Activated T-cell treated with anti-CD3 and anti-CD28 coated beads for 4 hours (primary cell): ENCODE measurements at places on chromosomes 2 and 18.
A peak's percentile ranks its signal among the peaks of the same experiment; 100 is the strongest.

- no peak for DNase-seq
These were observed 19.1 kb upstream of the MARCHF4 start for GRCh38 chr2:216391401-216391800.

DNA sequence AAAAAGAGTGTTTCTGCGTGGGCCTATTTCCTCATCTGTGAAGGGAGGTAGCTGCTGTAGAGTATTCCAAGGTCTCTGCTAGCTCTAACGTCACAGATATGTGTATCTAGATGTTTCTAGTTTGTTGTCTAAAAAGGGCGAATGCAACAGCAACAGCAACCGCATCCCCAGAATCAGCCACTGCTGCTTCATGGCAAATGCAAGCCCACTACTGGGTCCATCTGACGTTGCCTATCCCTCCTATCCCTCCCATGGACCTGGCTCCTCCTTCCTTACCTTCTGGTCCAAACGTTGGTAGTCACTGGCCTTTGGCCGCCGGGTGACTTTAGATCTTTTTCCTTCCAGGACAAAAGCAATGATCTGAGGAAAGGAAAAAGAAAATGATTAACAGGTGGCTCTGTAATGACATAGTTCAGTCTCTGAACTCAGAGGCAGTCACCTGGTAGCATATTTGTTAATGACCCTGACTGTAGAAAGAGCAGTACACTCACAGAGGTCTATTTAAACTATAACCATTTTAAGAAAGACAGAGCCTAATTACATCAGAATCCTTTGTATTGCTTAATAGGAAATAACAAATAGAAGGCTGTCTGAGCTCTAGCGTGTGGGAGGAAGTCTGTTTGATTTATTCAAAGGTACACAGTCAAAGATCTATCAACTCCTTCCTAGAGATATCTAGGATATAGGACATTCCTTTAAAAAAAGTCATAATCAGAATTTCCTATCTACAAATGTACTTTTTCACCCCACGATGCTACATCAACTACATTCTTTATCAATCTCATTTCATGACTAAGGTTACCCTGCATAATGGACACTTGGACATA, 2.9 kb downstream of the TGOLN2 start:
- DNase-seq: no peak

DNA sequence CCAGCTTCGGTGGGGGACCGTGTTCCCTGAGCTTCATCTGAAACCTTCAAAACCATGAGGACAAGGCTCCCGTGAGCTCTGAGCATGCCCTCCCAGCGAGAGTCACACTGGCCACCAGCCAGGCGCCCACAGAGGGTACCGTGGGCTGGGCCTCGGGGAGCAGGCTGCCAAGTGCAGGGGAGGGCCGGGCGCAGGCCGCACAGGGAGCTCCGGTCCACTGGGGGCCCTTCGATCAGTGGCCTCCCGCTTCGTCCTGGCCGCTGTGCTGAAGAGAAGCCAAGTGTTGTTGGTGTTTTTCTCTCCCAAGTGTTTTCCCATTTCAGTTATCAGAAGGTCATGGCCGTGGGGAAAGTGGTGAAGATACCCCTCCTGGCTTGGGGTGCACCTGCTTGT, 144.4 kb downstream of the PTGR3 start:
- DNase-seq: no peak

DNA sequence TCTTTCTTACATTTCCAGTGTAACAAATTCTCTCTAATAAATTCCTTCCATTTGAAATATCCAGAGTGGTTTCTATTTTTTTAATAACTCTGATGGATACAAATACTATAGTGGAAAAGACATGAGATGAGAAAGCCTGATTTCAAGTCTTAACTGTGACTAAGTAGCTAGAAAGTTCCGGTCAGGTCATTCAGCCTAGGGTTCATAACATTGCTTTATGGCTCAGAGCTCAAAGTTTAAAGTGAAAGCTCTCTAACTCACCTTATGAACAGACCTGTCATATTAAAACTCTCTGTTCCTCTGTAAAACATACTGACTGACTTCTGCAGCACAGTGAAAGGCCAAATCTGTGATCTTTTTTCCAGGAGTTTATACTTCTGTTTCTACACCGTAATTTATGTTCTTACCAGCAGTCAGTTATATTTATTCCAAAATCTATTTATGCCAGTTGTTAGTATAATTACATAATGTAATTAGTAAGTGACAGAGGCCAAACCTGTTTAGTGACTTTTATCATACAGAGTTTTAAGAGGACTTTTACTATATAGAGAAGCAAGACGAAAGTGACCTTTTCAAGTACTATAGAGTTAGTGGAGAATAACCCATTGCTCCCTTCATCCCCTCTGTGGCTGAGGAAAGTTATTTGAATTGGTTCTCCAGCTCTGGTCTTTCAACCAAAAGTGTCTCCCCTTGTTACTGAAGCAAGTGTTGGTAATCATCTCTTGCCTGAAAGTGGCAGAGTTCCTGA, 118.8 kb upstream of the PDE1A start:
- no peak for DNase-seq

DNA sequence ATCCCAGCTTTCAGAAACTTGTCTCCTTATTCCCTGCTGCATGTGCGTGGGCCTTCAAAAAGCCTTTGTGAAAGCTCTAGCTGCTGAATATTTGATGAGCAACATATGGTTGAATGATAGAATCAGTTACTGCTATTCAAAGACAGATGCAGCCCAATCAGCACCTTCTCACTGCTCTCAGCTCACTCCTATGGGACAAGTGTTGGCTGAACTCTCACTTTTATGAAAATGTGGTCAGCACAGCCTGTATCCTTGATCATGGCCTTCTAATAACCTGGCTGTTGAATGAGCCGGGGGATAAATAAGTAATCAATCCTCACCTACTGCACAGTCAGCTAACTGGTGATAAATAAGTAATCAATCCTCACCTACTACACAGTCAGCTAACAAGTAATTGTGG, 103.2 kb downstream of the PIEZO2 start:
- DNase-seq: no peak

GRCh38 chr2:240992572-240993291, 5.7 kb upstream of the SNED1 start:
- no peak for DNase-seq

- no peak for DNase-seq
These were observed 143.3 kb downstream of the ZFP36L2 start for GRCh38 chr2:43082903-43083677.

- DNase-seq: no peak
These were observed 546 bp downstream of the CHPF start for GRCh38 chr2:219542931-219543595.

DNA sequence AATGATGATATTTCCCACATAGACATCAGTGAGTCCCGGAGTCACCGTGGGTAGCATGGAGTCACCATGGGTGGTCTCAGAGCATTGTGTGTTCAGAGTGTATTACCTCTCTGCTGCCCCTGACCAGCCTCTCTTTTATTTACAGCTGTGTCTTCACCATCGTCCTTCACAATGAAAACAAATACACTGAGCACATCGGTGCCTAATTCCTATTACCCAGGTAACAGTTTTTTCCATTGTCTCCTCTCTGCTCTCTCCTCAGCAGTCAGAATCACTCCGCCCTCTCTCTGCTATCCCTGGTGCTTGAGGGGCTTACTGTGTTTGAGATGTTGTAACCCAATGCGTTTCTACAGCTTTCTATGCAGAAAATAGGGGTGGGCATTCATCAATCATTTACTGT, 361.5 kb upstream of the RAB12 start:
- DNase-seq: no peak

DNA sequence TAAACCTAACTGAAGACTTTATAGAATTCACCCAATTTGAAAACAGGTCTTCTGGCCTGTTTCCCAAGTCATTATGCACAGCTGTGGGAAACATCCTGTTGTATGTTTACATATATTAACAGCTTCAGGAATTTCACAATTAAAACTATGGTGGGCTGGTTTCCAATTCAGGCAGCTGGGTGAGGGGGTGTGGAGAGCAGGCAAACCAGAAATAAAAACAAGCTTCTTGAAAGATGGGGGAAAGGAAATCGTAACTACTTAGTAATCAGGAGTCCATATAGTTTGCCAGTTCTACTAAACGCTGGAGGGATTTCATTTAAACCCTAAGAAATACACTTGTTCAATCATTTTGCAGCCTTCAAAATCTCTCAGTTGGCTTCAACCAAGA, 22.8 kb downstream of the ATP8B1 start:
- no peak for DNase-seq

GRCh38 chr2:102074152-102074783, 68.3 kb upstream of the IL1R1 start:
- DNase-seq: no peak

- no peak for DNase-seq
These were observed 21.5 kb upstream of the TXNL4A start for GRCh38 chr18:80009661-80010550.

DNA sequence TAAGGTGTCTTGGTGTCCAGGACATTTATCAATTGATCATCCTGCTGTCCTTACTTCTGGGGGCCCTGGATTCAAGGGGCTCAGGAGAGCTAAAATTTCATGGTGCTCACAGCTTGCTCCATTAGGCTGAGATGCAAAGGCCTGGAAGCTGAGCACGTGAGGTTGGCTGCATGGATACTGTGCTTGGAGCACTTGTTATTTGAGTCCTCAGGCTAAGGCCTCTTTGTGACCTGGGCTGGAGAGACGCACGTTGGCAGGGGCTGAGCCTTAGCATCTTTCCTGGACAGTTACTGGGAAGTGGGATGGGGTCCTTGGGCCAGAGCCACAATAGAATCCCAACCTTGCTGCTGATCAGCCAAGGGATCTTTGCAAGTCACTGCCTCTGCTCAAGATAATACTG, 151.2 kb upstream of the HS6ST1 start:
- DNase-seq: no peak

DNA sequence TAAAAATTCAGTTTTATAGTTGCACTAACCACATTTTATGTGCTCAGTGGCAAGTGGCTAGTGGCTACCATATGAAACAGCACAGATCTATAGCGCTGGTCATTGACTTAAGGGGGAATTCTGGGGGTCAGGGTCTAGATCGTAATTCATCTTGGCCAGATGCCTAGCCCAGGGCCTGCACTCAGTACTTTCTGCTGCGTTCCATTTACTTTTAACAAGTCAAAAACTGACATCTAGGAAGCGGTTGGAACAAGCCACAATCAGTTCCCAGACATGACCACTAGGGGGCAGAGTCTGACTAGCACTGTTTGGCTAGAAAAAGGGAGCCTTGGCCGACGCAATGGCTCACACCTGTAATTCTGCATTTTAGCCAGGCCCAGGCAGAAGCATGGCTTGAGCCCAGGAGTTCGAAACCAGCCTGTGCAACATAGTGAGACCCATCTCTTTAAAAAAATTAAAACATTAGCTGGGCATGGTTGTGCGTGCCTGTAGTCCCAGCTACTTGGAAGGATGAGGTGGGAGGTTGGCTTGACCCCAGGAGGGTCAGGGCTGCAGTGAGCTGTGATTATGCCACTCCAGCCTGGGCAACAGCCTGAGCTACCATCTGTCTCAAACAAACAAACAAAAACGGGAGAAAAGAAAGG, 9.0 kb upstream of the TMBIM1 start:
- DNase-seq: peak; percentile 85

GRCh38 chr2:199495147-199495546, 37.4 kb upstream of the SATB2 start:
- DNase-seq: no peak

DNA sequence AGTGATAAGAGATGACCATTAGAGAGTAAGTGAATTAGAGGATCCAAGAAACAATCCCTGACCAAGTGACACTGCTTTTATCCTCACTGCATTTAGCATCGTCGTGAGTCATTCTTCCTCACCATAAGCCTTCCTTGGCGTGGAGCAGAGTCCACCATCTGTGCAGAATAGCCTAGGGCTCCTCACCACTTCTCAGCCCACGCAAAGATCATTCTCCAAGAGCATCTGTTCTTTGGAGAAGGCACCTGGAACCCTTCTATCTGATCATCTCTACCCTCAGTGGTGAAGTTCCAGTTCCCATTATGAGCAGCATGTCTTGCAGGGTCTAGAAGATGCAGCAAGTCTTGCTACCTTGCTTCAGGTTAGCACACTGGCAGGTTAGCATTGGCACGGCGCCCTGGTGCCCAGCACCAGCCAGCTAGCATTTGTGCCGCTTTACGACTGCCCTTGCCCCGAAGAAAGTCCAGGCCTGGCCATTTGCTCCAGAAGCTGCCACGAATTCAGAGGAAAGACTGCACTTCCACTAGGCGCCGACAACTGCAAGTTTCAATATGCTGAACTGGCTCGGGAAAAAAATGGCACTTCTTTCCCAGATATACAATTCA, 225.8 kb downstream of the TTC32 start:
- no peak for DNase-seq

DNA sequence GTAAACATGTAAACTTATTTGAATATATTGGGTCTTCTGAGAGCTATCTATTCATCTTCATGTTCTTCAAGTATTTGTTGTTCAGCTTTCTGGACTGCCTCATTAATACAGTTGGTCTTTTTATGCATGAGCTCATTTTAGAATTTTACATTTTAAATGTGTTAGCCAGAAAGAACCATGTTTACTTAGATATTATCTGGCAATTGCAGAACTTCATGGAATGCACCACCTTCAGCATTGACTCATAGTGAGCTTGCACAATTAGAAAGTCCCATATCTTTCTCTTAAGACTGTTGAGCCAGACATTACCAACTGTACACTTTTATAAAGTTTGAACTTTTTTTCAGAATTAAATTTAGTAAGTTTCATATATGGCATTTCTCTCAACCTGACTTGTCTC, 536.7 kb downstream of the RIT2 start:
- no peak for DNase-seq

DNA sequence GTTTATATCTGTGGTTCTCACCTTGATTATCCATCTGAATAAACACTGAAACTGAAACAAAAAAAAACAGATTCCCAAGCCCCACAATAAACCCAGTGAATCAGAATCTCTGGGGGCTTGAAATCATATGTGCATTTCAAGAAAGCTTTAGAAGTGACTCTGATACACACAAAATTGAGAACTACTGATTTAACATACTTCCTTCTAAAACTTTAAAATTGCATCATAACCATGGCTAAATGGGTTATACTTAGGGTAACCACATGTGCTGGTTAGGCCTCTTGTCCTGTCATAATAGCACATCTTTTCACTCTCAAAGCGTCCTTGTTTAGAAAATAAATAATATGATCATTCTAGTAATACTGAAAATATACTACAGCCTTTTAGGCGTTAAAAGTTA, 100.9 kb downstream of the ATAD2B start:
- DNase-seq: no peak

GRCh38 chr18:49052891-49053644, 102.3 kb upstream of the SMAD7 start:
- peak; percentile 12 for DNase-seq

- no peak for DNase-seq
These were observed 112.5 kb upstream of the OTOS start for GRCh38 chr2:240252872-240253511.

DNA sequence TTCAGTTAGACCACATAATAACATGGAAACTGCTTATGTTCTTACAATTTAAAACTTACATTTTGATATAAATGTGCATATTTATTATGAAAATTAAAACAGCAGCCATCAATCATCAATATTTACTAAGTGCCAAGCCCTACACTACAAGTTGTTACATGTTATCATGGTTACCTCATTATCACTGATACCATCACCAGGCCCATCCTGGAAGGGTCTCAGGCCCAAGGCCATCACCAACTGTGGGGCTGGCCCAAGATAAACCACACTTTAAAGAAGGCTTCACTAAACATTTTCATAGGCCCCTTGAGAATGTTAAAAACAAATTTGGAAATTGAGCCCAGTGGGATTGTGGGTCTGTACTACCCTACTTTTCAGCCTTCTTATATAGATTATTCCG, 6.4 kb downstream of the ITSN2 start:
- no peak for DNase-seq
